Mesenteric fat pad (tissue), 1 donor: ENCODE measurements at places on chromosomes 1 and 21. TPM values are rescaled to one million over a fixed set of nuclear protein-coding genes. Genes with fewer than 3 reads are reported as not detected.

Gene OR6N1
- total RNA-seq, result not detected

Gene ATF6
- total RNA-seq, result 26.5 TPM

Gene GBP5
- 2.1 TPM for total RNA-seq

Gene RHOC
- total RNA-seq, result 253 TPM

Gene KIAA1614
- 3.1 TPM for total RNA-seq

Gene EXO1
- total RNA-seq, result 0.48 TPM

Gene DNAJC6
- 1.9 TPM for total RNA-seq

Gene HPDL
- total RNA-seq, result 1.00 TPM

Gene PLXNA2
- 49.0 TPM for total RNA-seq

Gene S100A7A
- total RNA-seq, result not detected

Gene ARHGEF19
- total RNA-seq, result 6.7 TPM

Gene C1QA
- 347 TPM for total RNA-seq

Gene NIBAN1
- 25.9 TPM for total RNA-seq

Gene SYTL1
- 1.9 TPM for total RNA-seq

Gene TSTD1
- 11.0 TPM for total RNA-seq

Gene KLHDC7A
- total RNA-seq, result 0.93 TPM

Gene RIMKLA
- total RNA-seq, result 0.39 TPM

Gene SMIM11
- total RNA-seq, result 3.9 TPM

Gene KLF17
- total RNA-seq, result not detected

Gene IVL
- not detected for total RNA-seq

Gene SH2D1B
- 0.61 TPM for total RNA-seq

Gene ZBTB7B
- 80.4 TPM for total RNA-seq

Gene SPOCD1
- total RNA-seq, result 9.5 TPM

Gene GUCA2B
- total RNA-seq, result not detected

Gene TSPAN2
- total RNA-seq, result 4.3 TPM

Gene CLCC1
- total RNA-seq, result 28.9 TPM

Gene TMEM61
- total RNA-seq, result not detected

Gene THEM5
- not detected for total RNA-seq

Gene NOL9
- total RNA-seq, result 23.2 TPM
